ENCODE measurements at places on chromosomes 5 and 9.

- DNase-seq: no peak
These were observed 824 bp downstream of the MXD3 start for GRCh38 chr5:177310757-177311391.

DNA sequence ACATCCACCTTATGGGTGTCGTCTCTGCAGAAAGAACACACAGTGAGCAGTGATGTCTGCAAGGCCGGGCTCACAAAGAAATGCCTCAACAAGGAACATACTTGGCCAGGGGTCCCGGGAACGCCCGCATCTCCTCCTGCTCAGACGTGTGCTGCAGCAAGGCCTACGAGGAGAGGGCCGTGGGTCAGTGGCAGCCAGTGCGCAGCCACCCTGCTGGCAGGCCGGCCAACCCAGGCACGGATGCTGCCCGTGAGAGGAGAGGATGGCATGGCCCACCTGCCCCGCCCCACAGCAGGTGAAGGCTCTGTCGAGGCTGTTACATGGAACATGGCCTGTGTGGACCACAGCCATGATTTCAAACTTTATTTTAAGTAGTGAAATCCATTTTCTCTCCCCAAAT, 19.3 kb downstream of the SEC16A start:
- DNase-seq: no peak

DNA sequence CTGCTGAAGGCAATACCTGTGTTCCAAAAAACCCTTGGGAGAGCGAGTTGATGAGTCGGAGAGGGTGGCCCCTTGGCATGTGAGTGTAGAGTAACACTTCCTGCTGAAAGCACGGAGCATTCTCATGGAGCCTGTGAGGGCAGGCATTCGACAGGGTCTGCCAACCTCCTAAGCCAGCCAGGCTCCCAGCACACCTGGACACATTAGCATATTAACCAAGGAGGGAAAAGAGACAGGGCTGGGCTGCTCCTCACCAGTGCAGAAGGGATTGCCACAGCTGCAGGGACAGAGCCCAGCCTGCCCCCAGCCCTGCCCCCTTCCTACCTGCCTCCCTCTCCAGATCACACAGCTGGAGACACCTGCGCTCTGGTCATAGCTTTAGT, 46.4 kb upstream of the SEMA4D start:
- DNase-seq: no peak

DNA sequence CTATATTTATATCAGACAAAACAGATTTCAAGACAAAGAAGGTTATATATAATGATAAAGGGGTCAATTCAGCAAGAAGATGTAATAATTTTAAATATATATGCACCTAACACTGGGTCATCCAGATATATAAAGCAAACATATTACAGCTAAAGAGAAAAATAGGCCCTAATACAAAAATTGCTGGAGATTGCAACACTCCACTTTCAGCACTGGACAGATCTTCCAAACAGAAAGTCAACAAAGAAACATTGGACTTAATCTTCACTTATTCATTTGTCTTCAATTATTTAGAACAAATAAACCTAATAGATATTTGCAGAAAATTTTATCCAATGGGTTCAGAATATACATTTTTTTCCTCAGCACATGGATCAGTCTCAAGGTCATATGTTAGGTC, 45.8 kb downstream of the MEIKIN start:
- DNase-seq: no peak

- DNase-seq: no peak
These were observed 1.8 kb downstream of the MVB12B start for GRCh38 chr9:126328407-126328806.

DNA sequence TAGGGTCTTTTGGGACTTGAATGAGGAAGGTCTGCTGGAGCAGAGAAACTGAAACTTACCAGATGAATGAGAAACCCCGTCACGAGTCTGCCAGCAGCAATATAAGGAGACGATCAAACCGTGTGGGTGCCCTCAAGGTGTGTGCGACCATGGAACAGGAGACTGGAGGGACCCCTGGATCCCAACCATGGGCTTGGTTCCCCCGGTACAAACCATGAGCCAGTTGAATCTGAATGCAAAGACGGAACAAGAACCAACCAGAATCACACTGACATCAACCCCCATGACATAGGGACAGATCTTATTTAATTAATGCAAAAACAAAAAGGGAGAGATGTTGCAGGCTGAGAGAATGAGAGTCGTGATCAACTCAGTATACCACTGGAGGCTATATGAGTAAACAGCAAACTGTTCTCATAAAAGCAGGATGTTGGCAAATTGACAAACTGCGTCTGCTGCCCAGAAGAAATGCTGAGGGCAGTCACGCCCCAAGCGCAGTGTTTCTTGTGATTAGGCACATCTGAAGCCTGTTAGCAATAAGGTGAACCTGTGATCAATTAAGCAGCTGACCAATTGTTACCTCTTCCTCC, 475.5 kb upstream of the ACO1 start:
- DNase-seq: no peak

- no peak for DNase-seq
These were observed 314.1 kb downstream of the CETN3 start for GRCh38 chr5:90095292-90096060.

- no peak for DNase-seq
These were observed 6.9 kb upstream of the GRPEL2 start for GRCh38 chr5:149338364-149338763.

GRCh38 chr9:123217128-123217654, 51.2 kb downstream of the STRBP start:
- no peak for DNase-seq

DNA sequence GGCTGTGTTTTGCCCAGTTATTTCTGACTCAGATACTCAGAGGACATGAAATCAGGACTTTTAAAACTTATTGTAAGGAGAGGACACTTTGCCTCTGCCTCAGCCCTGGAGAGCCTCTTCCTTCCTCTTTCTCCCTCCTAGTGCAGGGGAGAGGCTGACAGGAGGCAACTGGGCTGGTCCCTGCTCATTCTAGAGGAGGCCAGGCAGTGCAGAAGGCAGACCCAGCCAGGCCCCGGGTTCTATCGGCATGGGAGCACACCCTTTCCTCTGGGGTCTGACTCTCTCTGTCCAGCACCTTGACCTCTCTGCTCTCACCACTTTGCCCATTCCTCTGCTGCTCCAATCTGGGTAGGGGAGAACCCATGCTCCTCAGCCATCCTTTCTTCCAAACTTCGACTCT, 16.0 kb upstream of the SMIM32 start:
- DNase-seq: no peak

GRCh38 chr9:112665347-112665746, 52.6 kb downstream of the INIP start:
- DNase-seq: no peak

GRCh38 chr5:94849821-94850736, 231.6 kb downstream of the SLF1 start:
- no peak for DNase-seq

DNA sequence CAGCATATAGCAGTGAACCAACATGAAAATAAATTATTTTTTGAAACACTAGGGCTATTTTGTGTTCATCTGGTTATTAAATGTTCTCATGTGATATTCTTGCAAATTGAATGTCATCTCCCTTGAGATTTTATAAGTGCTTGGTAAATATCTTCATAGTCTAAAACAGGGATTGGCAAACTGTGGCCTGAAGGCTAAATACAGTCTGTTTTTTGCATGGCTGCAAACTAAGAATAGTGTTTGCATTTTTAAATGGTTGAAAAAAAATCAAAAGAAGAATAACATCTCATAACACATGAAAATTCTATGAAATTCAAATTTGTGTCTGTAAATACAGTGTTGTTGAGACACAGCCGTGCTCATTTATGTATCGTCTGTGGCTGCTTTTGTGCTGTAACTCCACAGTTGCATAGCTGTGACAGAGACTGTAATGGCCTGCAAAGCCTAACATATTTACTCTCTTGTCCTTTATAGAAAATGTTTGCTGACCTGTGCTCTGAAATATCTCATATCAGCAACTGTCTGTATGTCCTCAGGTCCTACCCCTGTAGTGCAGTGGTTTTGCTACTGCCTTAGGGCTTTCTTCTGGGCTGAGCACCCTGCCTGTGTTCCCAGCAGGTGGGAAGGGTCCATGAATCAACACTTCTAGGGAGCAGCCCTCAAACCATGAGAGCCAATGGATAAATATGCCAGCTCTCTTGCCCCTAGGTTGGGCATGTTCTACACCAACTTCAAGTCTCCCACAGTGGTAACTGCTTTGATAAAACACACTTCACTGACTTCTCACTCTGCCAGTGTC, 41.7 kb upstream of the ARRDC3 start:
- no peak for DNase-seq

All from NCI-H2081 treated with DMSO at 0.1 percent for 48 hours (cell line).